ENCODE measurements at places on chromosomes 4 and X. TPM values are rescaled to one million over a fixed set of nuclear protein-coding genes. Genes with fewer than 3 reads are reported as not detected.

DNA sequence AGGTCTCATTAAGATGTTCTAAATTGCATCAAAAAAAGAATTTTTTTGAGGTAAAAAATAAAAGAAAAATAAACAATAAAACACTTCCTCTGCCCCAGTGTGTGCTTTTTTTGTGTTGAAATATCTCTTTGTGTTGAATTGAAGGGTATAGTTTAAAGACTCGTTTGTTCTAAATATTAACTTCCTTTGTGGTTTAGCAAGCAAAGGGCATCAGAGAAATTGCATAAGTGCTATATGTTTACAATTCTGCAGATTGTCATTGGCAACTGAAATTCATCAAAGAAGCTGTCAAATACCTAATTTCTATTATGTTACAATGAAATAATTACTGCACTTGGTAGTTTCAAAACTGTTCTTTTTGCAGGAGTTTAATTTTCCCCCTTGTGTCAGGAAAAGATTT is 260.5 kb downstream of the DKK2 start:
- H3K27ac ChIP-seq: no peak overlapping the region
- H3K4me1 ChIP-seq: no peaks in the 10 kb centered on the region
- no peak overlapping the region for H3K4me3 ChIP-seq

- H3K4me1 ChIP-seq: no peaks in the 10 kb centered on the region
- H3K27ac ChIP-seq: peak overlapping the region; percentile 87
- peak overlapping the region; percentile 67 for H3K4me3 ChIP-seq
Observed at GRCh38 chrX:150365990-150366911, 3.1 kb downstream of the MAMLD1 start.

DNA sequence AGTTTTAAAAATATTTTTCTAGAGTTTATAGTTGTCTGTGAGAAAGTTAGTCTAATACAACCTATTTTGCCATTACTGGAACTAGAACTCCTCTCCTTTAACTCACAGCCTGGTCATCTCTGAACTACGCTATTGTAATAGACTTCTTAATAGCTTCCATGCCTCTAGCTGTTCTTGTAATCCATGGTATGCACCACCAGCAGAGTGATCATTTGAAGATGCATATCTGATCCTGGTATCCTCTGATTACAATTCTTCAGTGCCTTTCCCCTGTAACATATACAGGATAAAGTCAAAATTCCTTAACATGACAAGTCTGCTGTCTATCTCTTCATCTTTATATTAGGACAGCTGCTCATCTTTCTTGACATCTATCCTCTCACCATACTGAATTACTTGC is 37.6 kb upstream of the NALF2 start:
- H3K36me3 ChIP-seq: no peaks in the 10 kb centered on the region
- H3K4me3 ChIP-seq: no peak overlapping the region
- H3K4me1 ChIP-seq: no peaks in the 10 kb centered on the region
- H3K27ac ChIP-seq: no peak overlapping the region
- H3K27me3 ChIP-seq: peaks cover 4% of the 10 kb centered on the region
- DNase-seq: no peak

The PPP2R2C gene
- total RNA-seq: not detected

- H3K27me3 ChIP-seq: no peaks in the 10 kb centered on the region
- no peaks in the 10 kb centered on the region for H3K36me3 ChIP-seq
- H3K4me1 ChIP-seq: no peaks in the 10 kb centered on the region
- no peak overlapping the region for H3K4me3 ChIP-seq
- H3K27ac ChIP-seq: no peak overlapping the region
- peak; percentile 5 for DNase-seq
Observed at GRCh38 chrX:101708163-101708562, 48.5 kb upstream of the ARMCX2 start.

DNA sequence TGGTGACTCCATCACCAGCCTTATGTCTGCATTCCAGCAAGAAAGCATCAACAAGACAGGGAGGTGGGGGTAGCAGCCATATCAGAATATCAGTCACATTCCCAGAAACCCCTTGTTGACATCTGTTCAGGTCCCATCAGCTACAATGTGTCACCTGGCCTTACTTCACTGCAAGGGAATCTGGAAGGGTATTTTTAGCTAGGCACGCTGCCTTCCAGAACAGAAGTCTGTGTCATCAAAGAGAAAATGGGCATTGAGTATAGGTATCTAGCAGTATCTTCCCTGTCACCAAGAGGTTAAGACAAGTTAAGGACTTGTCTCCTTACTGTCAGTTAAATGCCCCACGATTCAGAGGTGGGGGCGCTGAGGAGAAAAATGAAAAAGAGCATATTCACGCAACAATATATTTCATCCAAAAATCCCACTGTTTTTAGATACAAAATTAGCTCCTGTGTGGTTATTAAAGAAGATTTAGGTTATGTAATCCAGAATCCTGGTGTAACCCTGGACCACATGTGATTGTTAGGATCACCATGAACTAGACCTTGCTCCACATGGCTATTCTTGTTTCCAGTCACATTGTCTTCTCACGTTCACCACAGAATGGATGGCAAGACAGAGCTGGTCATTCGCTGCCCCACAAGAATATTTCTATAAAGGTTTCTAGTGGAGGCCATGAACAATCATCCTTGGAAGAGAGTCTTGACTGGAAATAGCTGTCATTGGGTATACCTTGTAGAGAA is 60.0 kb upstream of the PDHA1 start:
- no peaks in the 10 kb centered on the region for H3K36me3 ChIP-seq
- no peak overlapping the region for H3K4me3 ChIP-seq
- no peak overlapping the region for H3K27ac ChIP-seq
- DNase-seq: no peak

DNA sequence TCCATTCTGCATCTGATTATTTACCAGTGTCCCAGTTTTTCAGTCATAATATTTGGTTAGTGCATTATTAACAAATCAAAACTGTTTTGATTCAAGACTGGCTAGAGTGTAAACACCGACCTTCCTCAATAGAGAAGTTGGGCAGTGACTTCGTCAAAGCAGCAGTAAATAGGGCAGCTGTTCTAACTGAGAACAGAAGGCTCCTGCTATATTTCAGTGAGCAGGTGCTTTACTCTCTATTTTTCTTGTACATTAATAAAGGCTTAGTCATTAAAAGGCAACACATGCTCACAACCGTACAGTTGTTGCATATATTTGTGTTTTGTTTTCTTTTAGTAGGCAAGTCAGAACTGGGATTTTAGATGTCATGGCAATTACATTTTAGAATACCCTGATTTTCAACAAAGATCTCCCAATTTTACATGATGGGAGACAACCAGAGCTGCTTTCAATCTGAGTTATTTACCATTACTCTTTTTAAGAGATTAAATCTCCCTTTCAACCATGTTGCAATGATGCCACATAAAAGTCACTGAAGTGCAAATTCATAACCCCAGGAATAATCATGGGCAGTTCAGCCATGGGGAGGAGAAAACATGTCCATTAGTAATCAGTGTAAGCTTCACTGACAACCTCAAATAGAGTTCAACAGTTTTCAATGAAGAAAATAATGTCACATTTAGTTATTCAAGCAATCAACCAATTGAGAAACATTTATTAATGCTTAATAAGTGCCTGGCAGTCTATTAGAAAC is 233.3 kb downstream of the NDST4 start:
- no peak overlapping the region for H3K4me3 ChIP-seq
- DNase-seq: no peak
- no peaks in the 10 kb centered on the region for H3K4me1 ChIP-seq
- H3K27ac ChIP-seq: no peak overlapping the region

GRCh38 chr4:21192367-21192766 is 492.1 kb downstream of the PACRGL start:
- H3K27me3 ChIP-seq: no peaks in the 10 kb centered on the region
- no peaks in the 10 kb centered on the region for H3K36me3 ChIP-seq
- H3K4me1 ChIP-seq: no peaks in the 10 kb centered on the region
- H3K4me3 ChIP-seq: no peak overlapping the region
- DNase-seq: no peak
